ENCODE measurements at places on chromosomes 5 and 9. TPM values are rescaled to one million over a fixed set of nuclear protein-coding genes. Genes with fewer than 3 reads are reported as not detected.

The RORB gene
- total RNA-seq = 0.58 TPM

The PIP5KL1 gene
- 0.55 TPM for total RNA-seq

GRCh38 chr9:6711403-6711802, 46.4 kb upstream of the KDM4C start:
- no peak for DNase-seq

DNA sequence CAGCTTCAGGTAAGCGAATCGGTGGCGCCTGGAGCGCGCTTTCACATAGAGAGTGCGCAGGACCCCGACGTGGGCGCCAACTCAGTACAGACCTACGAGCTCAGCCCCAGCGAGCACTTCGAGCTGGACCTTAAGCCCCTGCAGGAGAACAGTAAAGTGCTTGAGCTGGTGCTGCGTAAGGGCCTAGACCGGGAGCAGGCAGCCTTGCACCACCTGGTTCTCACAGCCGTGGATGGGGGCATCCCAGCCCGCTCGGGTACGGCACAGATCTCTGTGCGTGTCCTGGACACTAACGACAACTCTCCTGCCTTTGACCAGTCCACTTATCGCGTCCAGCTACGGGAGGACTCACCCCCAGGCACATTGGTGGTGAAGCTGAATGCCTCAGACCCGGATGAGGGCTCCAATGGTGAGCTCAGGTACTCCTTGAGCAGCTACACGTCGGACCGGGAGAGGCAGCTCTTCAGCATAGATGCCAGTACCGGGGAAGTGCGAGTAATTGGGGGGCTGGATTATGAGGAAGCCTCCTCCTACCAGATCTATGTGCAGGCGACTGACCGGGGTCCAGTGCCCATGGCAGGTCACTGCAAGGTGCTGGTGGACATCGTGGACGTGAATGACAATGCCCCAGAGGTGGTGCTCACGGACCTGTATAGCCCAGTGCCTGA, 1.1 kb downstream of the PCDHAC2 start:
- DNase-seq = no peak

GRCh38 chr5:82673057-82673809, 395.1 kb upstream of the RPS23 start:
- no peak for DNase-seq

DNA sequence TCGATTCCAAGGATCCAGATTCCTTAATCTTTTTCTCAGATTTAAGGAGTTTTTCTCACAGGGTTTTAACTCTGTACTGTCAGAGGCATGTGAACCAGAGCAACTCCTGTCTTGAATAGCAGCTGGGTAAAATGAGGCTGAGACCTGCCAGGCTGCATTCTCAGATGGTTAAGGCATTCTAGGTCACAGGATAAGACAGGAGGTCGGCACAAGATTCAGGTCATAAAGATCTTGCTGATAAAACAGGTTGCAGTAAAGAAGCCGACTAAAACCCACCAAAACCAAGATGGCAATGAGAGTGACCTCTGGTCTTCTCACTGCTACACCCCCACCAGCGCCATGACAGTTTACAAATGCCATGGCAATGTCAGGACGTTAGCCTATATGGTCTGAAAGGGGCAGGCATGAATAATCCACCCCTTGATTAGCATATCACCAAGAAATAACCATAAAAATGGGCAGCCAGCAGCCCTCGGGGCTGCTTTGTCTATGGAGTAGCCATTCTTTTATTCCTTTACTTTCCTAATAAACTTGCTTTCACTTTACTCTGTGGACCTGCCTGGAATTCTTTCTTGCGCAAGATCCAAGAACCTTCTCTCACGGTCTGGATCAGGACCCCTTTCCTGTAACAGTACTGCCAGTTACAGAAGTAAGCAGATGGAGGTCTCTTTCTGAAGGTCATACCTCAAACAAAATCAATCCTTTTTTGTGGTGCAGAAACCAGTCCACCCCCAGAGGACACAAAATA, 87.1 kb downstream of the SLC38A9 start:
- no peak for DNase-seq

DNA sequence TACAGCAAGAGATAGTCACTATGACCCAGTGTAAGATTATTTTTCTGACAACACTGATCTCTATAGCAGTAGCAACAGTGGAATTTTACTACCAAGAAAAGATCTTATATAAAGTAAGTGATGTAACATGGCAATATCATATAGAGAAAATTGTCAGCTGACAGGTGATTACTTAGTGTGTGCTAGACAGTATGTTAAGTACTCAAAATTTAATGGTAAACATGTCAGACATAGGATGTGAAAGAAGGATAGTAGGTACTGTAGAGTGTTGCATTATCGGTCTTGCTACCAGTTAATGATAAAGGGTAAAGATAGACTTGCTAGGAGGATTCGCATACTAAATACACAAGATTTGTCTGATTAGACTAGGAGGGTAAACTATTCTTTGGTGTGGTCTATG, 247.4 kb downstream of the CYLC2 start:
- DNase-seq = no peak

- DNase-seq = no peak
Observed at GRCh38 chr5:81427566-81427965, 33.6 kb upstream of the ACOT12 start.

Data from stomach (tissue), 19 donors.